ENCODE measurements at places on chromosomes 2 and 18. TPM values are rescaled to one million over a fixed set of nuclear protein-coding genes. Genes with fewer than 3 reads are reported as not detected.

DLGAP1 gene
- total RNA-seq: 0.20 TPM

ANKRD36B gene
- total RNA-seq: 12.3 TPM

RGPD3 gene
- total RNA-seq: not detected

SLC9A4 gene
- 0.04 TPM for total RNA-seq

FAM237A gene
- total RNA-seq: not detected

LIPG gene
- total RNA-seq: 1.8 TPM

UGT1A8 gene
- not detected for total RNA-seq

THAP4 gene
- 60.9 TPM for total RNA-seq

MYOM1 gene
- total RNA-seq: 0.29 TPM

DNA sequence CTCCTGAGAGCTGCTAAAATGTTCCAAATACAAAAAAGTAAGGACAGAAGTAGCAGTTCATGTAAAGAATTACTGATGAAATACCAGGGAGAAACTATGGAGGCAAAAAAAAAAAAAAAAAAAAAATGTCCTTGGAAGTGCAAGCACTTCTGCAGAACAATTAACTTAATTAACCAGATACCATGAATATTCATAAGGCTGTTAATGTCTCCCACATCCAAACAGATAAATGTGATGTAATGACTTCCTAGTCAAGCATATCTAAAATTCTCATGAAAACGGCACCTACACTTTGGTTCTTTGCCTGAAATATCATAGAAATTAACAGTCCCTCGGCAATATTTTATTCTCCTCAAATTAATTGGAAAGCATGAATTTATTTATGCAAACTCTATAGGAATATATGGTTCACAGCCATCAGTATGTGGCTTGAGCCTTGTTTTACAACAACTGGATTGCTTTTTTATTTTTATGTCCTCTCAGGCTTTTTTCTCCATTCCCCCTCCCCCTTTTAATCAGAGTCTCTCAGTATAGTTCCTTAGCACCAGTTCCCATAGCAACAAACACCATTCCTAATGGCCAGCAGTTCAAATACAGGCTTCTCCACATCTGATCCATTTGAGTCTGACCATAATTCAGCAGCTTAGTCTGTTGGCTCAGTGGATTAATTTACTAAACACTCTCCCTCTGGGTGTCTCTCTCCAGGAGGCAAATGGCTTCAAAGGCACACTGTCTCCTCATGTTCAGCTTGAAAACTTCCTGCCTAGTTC lies 97.1 kb downstream of the ITGA4 start:
- DNase-seq: no peak

DNA sequence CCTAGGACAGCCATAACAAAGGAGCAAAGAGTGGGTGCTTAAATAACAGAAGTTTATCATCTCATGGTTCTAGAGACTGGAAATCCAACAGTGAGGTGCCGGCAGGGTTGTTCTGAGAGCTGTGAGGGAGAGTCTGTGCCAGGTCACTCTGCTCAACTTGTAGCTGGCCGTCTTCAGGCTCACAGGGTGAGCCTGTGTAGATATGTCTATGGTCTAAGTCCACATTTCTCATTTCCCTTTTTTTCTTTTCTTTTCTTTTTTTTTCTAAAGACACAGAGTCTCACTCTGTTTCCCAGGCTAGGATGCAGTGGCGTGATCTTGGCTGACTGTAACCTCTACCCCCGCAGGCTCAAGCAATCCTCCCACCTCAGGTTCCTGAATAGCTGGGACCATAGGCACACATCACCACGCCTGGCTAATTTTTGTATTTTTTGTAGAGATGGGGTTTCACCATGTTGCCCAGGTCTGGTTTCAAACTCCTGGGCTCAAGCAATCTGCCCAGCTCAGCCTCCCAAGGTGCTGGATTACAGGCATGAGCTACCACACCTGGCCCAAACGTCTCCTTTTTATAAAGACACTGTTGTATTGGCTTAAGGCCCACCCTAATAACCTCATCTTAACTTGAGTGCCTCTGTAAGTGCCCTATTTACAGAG lies 142.2 kb downstream of the SP3 start:
- no peak for DNase-seq

GRCh38 chr2:45778720-45779171 lies 127.3 kb downstream of the PRKCE start:
- DNase-seq: peak; percentile 87

- no peak for DNase-seq
These were observed 51.6 kb upstream of the ACTR3 start for GRCh38 chr2:113838277-113838676.

GRCh38 chr18:76562286-76563122 lies 67.5 kb upstream of the ZNF516 start:
- DNase-seq: peak; percentile 14

DNA sequence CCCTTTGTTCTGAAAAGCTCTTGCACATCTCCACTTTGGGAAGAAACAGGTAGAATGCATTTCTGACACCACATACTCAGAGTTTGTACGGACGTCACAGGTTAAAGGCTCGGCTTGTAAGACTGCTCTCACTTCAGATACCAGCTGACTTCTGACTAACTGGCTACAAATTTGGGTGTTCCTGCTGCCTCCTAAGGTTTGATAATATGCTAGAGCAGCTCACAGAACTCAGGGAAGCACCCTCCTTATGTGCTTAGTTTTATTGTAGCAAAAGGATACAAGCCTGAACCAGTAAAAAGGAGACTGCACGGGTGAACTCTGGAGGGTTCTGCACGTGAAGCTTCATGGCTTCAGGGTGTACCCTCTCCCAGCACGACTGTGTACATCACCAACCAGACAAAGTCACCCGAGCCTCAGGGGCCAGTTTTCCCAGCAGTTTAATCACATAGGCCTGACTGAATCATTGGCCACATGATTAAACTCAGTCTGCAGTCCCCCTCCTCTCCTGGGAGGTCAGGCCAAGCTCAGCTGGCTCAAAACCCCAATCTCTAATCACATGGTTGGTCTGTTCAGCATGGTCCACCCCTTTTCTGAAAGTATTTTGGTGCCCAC lies 749.5 kb upstream of the RAB6C start:
- DNase-seq: no peak

GRCh38 chr18:42157420-42157819 lies 202.4 kb downstream of the PIK3C3 start:
- no peak for DNase-seq

GRCh38 chr18:39421276-39421675 lies 1855.7 kb upstream of the CELF4 start:
- DNase-seq: no peak

GRCh38 chr18:7105268-7105667 lies 12.3 kb downstream of the LAMA1 start:
- DNase-seq: no peak

- DNase-seq: peak; percentile 23
These were observed 58.9 kb upstream of the FAM136A start for GRCh38 chr2:70360661-70361270.

DNA sequence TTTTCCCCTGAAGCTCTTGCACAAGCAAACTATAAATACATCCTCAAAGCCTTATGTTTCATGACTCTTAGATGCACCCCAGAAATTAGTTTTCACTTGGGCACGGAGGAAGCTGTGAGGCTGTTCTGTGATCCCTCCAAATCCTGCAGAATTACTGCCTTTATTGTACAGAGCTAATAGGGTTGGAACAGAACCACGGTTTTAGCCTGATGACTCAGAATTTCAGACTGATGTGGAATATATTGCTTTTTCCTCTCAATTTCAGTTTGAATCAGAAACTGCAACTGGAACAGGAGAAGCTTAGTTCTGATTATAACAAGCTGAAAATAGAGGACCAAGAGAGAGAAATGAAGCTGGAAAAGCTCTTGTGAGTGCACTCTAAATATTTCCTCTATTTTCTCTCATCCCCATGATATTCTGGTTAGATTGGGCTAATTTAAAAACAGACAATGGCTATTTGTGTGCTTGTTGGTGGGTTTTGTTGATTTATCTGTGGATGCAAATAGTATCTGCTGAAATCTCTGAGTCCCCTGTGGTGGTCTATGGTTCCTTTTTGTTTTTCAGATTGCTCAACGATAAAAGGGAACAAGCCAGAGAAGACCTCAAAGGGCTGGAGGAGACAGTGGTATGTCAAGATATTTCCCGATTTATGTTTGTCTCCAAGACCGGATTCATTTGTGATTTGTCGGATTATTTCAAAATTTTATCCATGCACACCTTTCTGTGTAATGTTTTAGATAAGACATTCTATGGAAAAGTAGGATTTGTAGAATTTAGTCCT lies 38.2 kb upstream of the LYPD6B start:
- no peak for DNase-seq

- no peak for DNase-seq
These were observed 198.4 kb downstream of the CMPK2 start for GRCh38 chr2:6667326-6667725.

- DNase-seq: no peak
These were observed 6.2 kb downstream of the ABCG5 start for GRCh38 chr2:43832457-43832856.

DNA sequence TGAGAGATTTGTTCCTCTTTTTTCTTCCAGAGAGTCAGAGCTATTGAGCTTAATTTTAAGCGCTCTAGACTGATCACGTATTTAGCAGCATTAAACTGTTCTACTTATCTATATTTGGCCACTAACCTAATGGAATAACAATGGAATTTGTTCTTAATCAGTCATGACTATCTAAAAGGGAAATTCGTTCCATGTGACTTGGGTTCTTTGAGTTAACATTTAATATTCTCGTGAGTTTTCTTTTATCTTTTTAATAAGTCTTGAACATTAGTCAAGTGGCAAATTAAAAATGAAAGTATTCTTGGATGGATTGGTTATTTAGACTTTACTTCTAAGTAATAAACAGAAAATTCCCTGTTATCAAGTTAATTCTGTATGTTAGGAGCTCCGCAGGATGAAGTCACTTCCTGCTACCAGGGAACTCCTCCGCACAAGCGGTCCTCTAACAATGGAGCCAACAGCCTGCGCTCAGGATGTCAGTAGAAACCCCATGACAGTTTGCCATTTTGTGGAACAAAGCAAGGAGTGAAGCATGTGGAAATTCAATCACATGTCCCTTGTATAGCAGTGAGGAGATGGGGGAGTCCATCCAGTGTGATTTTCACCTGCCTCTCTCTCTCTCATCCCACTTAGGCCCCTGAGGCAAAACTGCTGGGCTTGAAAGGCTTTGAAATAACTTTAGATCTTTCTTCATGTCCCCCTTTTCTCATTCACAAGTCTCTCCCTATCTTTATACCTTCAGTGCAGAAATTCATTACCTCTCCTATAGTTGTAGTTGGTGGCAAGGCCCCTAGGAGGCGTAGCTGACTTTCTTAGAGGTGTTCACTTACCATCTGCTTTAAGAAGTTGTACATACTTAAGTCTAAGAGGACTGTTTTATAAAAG lies 138.1 kb downstream of the WDR7 start:
- DNase-seq: peak; percentile 26

DNA sequence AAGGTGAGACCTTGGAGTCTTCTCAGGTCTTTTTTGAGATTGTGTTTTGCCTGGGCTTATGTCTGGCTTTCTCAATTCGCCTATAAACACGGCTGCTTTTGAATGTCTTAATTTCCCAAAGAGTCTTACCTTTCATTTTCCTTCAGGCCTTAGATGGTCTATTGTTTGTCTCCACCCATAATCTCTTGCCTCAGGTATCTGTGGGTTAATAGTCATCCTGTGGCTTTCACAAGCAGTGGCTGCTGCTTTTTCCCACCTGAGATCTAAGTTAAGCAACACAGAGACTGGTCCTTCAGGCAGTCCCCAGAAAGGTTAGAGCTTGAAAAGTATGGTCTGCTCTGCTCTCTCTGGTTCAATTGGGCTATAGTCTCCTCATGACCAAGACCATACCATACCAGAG lies 275.3 kb downstream of the INSIG2 start:
- no peak for DNase-seq

DNA sequence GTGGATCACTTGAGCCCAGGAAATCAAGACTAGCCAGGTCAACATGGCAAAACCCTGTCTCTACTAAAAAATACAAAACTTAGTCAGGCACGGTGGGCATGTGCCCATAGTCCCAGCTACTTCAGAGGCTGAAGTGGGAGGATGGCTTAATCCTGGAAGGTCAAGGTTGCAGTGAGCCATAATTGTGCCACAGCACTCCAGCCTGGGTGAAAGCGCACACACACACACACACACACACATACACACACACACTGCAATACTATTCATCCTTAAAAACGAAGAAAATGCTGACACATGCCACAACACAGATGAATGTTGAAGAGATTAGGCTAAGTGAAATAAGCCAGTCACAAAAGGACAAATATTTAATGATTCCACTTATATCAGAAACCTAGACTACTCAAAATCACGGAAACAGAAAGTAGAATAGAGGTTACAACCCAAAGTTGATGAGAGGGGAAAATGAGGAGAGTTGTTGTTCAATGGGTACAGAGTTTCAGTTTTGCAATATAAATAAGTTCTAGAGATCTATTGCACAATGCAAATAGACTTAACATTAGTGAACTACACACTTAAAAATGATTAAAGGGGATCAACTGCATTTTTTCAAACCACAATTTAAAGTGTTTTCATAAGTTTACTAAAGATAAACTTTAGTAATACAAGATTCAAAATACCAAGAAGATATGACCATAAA lies 114.5 kb downstream of the USP34 start:
- DNase-seq: no peak

DNA sequence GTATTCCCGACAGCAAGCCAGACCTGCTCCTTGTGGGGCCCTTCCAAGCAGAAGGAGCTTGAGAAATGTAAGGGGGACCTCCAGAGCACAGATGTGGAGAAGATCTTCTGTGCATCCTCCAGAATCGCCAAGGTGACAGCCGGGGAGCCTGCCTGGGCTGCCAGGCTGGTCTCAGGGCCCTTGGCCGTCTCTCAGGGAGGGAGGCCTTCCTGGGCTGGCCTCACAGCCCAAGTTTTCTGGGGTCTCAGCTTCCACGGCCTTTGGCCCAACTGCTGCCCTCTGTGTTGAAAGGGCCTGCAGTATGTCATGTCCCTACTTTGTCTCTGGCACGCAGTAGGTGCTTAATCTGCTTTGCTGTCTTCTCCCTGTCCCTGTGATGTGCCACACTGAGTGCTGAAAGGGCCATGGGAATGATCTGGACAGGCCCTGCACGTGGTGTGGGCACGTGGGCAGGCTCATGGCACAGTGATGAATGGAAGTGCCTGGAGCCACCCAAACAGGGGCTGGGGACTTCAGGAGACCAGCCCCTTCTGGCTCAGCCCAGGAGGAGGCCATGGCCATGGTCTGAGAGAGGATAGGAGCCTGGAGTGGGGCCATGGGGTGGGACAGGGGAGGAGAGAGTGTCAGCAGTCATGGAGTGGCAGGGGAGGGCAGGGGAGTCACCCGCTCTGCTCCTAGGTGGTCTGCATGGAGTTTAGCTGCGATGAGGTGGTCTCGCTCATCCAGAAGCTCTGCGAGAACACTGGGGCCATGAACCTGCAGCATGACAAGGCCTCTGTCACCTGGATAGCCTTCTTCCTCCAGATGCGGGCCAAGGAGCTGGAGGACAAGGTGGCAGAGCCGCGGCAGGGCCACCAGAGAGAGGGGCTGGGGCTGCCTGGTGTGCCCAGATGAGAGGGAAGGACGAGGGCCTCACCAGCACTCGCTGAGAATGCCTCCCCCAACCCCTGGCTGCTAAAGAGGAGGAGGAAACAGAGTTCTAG lies 35.4 kb downstream of the HJURP start:
- DNase-seq: no peak

GRCh38 chr18:48336332-48336731 lies 72.9 kb downstream of the ZBTB7C start:
- DNase-seq: no peak

GRCh38 chr2:86221066-86221684 lies 21.9 kb downstream of the MRPL35 start:
- peak; percentile 81 for DNase-seq

- DNase-seq: no peak
These were observed 538.5 kb downstream of the ZEB2 start for GRCh38 chr2:143981428-143981827.

All from K562 (cell line).